ENCODE measurements at places on chromosomes 5 and 9.

DNA sequence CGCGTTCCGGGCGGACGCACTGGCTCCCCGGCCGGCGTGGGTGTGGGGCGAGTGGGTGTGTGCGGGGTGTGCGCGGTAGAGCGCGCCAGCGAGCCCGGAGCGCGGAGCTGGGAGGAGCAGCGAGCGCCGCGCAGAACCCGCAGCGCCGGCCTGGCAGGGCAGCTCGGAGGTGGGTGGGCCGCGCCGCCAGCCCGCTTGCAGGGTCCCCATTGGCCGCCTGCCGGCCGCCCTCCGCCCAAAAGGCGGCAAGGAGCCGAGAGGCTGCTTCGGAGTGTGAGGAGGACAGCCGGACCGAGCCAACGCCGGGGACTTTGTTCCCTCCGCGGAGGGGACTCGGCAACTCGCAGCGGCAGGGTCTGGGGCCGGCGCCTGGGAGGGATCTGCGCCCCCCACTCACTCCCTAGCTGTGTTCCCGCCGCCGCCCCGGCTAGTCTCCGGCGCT is at the start of gene DAPK1:
TSS of gene DAPK1 (plus strand) at position 264 of the 442 bp plus-strand sequence. CDS start 1,211 bp downstream, outside the sequence.
- DNase-seq, result no peak

GRCh38 chr9:124282442-124283227 is 24.9 kb downstream of the NEK6 start:
- no peak for DNase-seq

GRCh38 chr5:31048282-31049270 is 144.9 kb upstream of the CDH6 start:
- no peak for DNase-seq

GRCh38 chr5:56498759-56499395 is 265.7 kb upstream of the ANKRD55 start:
- DNase-seq, result no peak

- peak; percentile 43 for DNase-seq
Measured at GRCh38 chr5:132369474-132370180, at the start of gene SLC22A5. SLC22A5 (plus strand) TSS chr5:132369710; CDS start chr5:132369973, 263 bp downstream.

DNA sequence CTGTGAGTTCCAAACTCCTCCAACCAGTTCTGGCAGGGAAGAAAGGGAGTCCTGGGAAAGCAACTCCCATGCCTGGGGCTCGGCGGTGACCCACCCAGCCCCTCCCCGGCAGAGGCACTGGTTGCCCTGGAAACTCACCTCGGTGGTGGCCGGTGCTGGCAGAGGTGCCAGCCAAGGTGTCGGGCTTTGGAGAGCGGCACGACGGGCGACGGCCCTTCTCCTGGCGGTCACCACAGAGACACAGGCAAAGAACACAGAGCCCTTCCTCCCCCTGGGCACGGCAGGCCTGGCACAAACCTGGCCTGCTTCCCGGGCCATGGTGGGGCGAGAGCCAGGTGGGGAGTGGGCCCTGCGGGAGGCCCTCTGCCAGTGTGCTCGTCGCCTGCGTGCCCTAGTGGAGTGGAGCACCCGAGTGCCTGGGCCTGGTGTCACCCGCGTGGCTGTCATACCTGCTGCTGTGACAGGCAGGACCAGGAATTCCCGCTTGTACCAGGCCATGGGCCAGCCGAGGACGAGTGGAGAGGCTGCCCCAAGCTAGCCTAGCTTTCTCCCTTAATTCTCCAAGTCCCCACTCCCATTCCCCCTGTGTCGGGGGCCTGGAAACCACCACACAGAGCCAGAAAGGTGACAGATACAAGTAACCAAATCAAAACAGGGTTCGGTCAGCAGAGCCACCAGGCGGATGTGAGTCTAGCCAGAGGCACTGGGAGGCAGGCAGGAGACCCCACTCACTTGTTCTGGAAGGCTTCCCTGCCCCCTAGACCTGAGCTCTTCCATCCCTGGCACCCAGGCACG is 8.2 kb upstream of the RALGDS start:
- DNase-seq, result no peak

- DNase-seq, result no peak
Measured at GRCh38 chr9:87160148-87161102, 213.1 kb upstream of the GAS1 start.

DNA sequence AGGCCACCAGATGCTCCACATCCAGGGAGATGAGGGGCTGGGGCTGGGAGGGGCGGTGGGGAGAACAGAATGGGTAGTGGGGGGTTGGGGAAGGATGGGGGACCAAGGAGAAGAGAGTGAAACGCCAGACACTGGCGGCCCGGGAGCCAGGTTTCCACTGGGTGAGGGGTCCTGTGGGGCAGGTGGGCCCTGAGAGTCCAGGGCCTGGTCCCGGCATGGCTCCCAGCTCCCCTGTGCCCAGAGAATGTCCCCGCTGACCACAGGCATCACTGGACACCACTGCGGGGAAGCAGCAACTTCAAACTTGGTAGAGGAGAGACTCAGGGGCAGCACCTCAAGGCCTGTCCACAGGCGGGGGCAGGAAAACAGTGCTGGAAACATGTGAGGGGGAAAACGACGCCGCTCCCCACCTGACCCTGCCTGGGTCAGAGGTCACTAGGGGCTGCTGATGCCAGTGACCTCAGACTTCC is 13.2 kb downstream of the NINJ1 start:
- no peak for DNase-seq

DNA sequence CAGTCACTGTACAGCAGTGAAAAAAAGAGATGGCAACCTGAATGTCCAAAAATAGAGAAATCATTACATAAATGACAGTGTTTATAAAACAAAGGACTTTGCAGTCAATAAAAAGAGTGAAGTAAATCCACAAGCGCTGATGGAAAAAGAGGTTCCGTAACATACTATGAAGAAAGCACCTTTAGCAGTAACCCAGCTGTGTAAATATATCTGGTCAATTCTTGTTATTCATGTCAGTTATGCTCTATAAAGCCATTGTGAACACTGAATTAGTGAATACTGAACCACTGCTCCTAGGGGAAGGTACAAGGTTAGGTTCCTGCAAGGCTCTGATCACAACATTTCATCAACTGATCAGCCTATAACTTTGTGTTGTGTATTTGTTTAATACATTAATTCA is 39.5 kb downstream of the CCNJL start:
- DNase-seq, result no peak

GRCh38 chr9:18573021-18573556 is 99.1 kb downstream of the ADAMTSL1 start:
- no peak for DNase-seq

- no peak for DNase-seq
Measured at GRCh38 chr5:39624268-39624886, 199.6 kb upstream of the DAB2 start.

Data from stimulated activated CD8-positive, alpha-beta memory T cell treated with anti-CD3 and anti-CD28 coated beads, Interleukin-7, amount 100 ng/mL, for 24 hours (primary cell).